DMS153 (cell line): ENCODE measurements at places on chromosomes 5 and 9.

- no peak for DNase-seq
Observed at GRCh38 chr5:96402500-96402899, 30.5 kb downstream of the PCSK1 start.

- no peak for DNase-seq
Observed at GRCh38 chr9:73179589-73179988, 27.9 kb downstream of the ANXA1 start.

GRCh38 chr5:129124608-129125007 is 30.1 kb downstream of the ISOC1 start:
- no peak for DNase-seq

GRCh38 chr5:168886157-168886556 is 307.0 kb upstream of the PANK3 start:
- no peak for DNase-seq

DNA sequence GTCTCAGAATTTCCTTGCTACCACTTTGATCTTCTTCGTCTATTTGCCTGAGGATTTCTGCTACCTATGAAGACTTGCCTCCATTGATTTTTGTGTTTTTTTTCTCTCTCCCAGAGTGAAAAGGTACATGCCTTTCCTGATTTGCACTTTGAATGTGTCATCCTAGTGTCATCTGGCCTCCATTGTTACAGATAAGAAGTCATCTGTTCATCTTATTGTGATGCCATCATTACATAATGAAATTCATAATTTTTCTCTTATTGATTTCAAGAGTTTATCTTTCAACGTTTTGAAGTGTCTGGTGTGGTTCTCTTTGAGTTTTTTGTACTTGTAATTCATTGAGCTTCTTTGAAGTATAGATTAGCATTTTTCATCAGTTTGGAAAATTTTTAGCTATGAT is 144.8 kb downstream of the SH3GL2 start:
- DNase-seq = no peak

GRCh38 chr5:44845777-44846176 is 37.0 kb downstream of the MRPS30 start:
- DNase-seq = peak; percentile 65

DNA sequence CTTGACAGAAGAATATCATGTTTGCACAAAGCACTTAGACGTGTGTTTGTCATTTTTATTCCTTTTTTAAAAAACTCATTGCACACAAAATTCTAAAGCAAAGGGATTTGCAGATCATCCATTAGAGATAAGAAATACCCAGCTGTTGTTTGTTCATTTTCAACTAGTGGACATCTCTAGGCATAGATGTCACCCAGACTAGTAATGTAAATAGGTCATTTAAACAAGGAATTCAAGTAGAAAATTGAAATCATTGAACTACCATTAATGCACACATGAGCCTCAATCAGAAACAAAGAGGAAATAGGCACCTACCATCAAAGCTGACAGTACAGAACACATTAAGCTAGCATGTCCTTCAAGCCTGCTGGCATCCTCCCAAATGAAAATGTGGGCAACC is 107.3 kb downstream of the OR2K2 start:
- DNase-seq = no peak

GRCh38 chr5:66881480-66882161 is 285.4 kb downstream of the MAST4 start:
- no peak for DNase-seq

DNA sequence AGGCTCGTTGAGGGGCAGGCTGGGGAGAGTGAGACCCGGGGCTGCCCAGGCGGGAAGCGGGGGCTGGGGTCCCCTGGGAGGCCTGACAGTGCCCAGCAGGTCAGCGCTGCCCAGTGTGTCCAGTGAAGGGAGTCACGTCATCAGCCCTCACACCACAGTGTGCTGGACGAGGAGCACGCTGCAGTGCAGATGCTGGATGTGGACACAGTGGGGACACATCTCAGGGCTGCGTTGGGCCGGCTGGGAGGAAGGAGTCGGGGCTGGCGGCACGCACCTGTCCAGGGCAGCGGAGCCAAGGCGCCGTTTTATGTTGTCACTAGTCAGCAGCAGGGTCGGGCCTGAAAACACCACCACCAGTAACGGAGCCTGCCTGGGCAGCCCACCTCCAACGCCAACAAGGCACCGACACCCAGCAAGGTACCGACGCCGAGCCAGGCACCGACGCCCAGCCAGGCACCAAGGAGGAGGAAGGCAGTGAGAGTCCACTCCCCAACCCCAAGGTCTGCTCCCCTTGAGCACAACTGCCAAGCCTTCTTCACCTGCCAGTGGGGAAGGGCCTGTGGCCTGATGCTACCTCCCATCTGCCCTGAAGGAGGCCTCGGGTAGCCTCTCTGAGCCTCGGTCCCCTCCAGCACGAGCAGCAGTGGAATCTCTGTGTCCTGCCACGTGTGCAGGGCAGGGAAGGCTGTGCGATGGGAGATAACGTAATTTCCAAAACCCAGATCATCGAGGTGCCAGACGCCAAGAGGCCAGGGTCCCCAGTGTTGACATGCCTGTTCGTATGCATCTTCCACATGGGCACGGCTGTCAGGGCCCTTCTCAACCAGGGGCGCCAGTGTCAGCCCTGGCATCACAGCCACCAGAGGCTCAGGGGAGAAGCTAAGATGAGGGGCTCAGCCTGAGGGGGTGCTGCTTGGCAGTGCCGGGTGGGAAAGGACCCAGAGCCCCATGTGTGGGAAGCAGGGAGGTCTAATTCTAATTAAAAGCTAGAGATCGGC is 21.9 kb upstream of the NSMF start:
- DNase-seq = no peak

- no peak for DNase-seq
Observed at GRCh38 chr9:134605351-134605965, 36.1 kb upstream of the COL5A1 start.

DNA sequence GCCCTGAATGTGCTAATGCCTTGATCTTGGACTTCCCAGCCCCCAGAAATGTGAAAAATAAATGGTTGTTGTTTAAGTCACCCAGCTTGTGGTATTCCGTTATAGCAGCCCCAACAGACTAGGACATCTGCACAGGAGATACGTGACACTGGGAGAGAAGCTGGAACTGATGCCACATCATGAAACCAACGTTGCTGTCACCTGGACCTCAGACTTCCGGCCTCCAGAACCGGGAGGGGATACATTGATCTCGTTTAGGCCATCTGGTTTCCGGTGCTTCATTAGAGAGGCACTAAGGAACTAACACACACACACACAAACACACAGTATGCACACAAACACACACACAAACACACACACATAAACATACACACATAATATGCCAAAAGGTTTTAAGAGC is 75.0 kb upstream of the ICE1 start:
- DNase-seq = no peak

DNA sequence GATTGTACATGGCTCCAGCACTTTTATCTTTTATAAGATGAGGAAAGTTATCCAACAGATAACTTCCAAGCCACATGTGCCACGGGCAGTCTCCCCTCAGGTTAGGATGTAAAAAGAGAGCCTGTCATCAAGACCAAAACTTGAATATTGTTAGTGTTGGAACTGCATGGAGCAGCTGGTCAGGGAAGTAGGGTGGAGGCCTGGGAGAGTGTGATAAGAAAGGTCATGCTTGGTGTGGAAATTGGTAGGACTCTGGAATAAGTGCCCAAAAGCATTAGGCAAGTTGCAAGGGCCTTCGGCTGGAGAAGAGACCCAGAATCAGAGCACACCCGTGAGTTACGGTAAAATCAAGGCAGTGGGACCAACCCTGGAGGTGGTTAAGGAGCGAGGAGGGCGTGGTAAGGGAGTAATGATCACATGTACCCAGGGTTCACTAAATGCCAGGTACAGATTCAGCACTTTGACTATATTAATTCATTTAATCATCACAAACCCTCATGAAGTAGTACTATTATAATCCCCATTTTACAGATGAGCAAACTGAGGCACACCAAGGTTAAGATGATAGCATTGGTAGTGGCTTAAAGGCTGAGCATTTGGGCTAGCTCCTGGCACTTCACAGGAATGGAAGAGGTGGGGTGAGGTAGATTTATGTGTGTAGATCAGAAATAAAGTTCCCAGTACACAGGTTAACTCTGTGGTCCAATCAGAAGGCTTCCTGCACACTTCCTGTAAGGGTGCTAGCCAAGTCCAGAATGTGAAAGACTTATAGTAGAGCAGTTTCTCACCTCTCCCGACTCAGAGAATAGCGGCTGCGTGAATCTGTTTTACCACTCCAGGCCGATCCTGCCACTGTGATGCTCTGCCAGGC is 96.5 kb upstream of the ZNF608 start:
- DNase-seq = no peak

GRCh38 chr5:113682497-113683136 is 169.1 kb downstream of the YTHDC2 start:
- no peak for DNase-seq

DNA sequence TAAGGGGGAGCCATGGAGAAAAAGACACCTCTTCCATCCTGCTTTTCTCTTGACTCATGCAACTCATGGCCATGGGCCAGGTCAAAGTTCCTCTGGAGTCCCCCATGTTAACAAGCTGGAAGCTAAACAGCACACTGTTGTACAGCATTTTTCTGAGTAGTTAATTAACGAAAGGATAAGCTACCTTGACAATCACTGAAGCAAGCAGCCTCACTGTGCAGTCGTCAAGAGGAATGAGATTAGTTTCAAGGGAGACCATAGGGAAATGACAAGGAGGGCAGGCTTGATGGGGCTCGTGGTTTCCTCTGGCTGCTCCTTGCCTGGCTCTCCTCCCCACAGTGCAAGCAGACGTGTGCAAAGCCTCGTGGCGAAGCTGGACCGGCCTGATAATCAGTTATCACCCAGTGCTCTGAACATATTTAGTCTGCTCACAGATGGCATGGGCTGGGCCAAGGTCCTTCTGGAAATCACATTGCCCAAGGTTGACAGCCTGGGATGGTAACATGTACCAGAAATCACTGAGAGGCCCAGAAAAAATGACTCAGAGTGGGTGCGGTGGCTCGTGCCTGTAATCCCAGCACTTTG is 209.5 kb downstream of the SLIT3 start:
- DNase-seq = no peak

GRCh38 chr9:129613520-129614175 is 7.3 kb downstream of the C9orf50 start:
- no peak for DNase-seq

DNA sequence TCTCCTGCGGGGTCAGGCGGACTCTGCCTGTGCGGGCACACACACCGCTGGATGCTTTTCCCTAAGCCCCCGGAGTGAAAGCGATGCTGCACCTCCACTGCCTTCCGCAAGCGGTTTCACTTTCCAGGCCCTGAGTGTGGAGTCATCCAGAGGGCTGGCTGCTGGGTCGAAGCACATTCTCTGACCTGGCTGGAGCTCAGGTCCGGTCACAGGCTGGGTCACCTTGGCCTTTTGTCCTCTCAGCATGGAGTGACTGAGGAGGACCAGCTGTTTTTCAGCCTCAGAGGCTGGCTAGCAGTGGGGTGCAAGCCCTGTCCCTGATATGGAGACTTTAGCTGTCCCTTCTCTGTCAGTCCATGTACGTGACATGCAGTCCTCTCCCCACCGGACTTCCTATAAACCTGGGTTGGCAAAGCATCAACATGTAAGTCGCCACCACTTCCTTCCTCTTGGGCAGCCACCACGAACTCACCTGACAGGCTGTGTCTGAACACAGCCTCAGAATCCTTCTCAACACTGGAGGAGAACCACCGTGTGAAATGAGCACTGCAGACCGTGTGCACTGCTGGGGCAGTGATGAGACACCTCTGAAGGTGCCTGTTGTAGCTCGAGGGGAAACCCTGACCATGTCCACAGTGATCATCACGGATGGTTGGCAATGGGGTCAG is 51.3 kb downstream of the GADD45G start:
- no peak for DNase-seq

GRCh38 chr5:37940931-37941623 is 101.2 kb upstream of the GDNF start:
- no peak for DNase-seq
